ENCODE measurements at places on chromosomes 6 and 20.

DNA sequence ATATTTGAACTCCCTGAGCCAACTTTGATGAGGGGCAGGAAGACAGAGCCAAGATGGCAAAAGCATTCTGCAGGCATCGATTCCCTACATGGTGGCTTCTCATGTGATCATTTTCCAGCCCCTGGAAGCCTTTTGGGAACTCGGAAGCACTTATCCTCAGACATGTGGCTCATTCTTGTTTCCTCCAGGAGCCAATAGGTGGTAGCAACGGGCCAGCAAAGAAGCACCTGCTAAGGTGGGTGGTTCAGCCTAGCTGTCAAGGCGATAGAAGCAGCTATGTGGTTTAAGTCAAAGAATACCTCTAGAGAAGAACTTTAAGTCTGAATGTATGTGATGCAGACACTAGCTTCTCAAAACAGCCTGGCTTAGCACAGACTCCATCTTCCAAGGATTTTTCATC is 64.9 kb upstream of the PAX1 start:
- DNase-seq: peak; percentile 19

GRCh38 chr6:53896196-53896595 is 101.4 kb downstream of the LRRC1 start:
- no peak for DNase-seq

GRCh38 chr6:134123666-134124208 is 71.3 kb upstream of the SLC2A12 start:
- DNase-seq: peak; percentile 63

DNA sequence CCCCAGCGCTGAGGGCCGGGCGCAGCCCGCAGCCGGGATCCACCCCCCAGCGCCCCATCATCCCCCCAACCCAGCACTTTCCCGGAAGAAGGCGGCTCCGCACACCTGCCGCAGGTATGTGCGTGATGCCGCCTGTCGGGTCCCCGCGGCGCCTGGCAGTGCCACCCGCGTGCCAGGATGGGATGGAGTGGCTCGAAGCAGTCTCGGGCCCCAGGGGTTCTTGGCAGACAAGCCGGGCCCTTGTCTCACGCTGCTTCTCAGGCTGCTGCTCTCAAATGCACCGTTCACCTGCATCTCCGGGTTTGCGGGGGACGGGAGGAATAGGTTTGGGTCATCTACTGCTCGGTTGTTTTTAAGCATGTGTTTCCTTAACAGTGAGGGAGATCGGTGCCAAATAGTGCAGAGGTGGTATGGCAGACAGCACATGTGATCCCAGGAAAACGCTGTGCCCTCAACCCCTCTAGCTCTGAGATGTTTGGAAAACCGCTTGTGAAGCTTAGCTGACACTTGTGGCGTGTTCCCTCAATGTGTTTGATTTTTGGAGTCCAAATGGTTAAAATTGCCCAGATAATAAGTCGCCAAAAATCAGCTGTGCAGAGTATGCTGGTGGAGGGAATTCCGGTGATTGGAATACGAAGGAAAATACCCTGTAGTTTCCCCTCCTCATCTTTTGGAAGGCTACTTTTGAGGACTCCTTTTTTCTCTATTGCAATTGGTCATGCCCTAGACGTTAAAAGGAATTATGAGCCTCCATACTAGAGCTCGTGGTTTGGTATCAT is 926 bp downstream of the MYLIP start:
- peak; percentile 65 for DNase-seq

DNA sequence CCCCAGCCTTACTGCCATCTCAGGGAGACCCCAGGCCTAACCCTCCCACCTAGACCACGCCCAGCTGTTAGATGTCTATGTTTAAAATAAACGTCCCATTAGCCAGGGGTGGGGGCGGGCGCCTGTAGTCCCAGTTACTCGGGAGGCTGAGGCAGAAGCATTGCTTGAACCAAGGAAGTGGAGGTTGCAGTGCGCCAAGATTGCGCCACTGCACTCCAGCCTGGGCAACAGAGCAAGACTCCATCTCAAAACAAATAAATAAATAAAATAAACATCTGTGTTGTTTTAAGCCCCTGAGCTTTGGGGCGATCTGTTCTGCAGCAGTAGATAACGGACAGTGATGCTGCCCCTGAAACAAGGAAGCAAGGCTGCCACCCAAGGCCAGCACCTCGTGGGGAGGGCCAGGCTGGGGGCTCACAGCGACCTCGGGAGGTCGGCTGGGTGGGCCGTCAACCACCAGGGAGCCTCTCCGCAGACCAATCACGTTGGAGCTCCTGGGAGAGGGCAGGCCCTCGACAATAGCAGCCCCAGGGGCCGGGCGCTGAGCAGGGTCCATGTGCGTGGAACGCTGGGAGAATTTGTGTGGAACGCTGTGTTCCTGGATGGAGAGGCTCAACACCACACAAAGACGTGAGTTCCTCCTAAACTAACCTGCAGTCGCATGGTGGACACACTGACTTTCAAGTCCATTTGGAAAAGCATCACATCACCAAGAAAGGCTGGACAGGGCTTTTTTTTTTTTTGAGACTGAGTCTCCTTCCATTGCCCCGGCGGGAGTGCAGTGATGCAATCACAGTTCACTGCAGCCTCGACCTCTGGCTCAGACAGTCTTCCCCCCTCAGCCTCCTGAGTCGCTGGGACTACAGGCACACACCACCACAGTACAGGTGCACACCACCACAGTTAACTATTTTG is 1.0 kb upstream of the HELZ2 start:
- no peak for DNase-seq

- no peak for DNase-seq
Measured at GRCh38 chr6:13398069-13398381, 69.7 kb upstream of the TBC1D7 start.

DNA sequence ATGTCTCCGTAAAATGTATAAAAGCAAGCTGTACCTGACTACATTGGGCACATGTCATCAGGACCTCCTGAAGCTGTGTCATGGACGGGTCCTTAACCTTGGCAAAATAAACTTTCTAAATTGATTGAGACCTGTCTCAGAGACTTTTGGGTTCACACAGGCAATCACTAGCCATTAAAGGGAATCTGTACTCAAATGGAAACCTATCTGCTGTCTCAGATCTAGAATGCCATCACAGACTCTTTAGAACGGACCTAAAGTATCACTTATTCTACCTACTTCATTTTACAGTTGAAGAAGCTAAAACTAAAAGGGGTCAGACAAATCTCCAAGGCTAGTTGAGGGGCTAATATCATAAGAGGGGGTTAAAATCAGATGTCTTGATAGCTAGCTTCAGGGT is 11.1 kb downstream of the SAMD3 start:
- no peak for DNase-seq

DNA sequence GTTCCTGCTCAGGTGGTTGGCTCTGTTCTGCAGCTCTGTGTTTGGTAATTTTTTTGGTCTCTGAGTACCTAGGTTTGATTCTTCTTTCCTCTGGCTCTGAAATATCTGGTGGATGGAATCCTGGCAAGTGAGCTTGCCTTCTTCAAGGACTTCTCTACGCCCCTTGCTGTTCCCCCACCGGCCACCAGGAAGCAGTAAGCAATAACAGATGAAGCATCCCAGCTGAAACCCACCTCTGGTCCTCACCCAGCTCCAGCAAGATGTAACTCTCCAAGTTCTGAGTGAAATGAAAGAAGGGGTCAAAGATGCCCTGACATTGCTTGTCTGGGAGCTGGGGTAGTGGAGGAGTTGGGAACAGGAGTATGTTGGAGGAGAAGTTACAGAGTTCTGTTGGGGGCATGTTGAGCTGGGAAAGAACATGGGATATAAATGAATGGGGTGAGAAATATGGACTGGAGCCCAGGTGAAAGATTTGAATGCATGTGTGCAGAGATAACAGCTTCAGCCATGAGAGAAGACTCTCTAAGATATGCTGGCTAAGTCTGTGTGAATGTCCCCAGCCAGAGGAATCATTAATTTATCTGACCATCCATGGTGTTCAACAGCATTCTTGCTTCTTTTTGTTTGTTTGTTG is 51.3 kb upstream of the GLP1R start:
- peak; percentile 67 for DNase-seq

- no peak for DNase-seq
Measured at GRCh38 chr6:131765804-131766135, 42.0 kb upstream of the ENPP1 start.

DNA sequence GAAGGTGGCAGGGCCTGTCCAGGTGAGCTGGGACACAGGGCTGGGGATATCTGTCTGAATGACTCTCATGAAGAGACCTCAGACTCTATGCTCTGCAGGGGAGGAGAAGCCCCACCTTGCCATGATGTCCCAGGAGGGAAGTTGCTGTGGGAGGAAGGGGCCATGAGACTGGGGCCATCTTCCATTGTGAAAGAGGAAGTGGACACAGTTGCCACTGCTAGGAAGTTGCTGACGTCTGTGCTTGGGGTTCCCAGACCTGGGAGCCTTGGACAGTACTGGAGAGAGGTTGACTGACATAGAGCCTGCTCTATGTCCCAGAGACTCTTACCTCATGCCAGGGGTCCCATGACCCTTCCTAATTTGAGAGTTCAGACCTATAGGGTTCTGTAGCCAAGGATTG is 24.5 kb downstream of the SIRPB1 start:
- no peak for DNase-seq

DNA sequence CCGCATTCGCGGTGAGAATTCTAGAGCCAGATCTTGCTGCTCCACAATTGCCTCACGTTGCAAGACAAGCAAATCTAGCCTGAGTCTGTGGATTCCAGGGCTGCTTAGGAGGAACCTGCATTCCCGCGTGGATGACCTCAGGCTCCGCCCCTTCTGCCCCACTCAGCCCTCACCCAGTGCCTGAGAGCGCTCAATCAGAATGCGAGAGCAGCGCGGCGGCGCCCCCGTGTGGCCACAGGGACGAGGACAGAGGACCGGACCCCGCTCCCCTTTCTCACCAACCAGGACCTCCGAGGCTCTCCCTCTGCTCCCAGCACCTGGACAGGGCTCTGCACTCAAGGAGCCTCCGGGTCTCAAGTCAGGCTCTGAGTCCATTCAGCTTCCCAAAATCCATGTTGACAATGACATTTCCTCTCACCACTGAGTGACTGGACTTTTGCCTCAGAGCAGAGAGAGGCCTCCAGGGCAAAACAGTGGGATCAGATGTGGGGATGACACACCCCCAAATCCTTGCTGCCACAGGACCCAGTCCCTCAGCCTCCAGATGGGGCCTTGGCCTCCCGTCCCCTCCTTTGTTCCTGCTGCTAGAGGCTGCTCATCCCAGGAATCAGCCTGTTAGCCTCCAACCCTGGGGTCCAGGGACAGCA is 52.0 kb downstream of the RPP21 start:
- DNase-seq: peak; percentile 71

DNA sequence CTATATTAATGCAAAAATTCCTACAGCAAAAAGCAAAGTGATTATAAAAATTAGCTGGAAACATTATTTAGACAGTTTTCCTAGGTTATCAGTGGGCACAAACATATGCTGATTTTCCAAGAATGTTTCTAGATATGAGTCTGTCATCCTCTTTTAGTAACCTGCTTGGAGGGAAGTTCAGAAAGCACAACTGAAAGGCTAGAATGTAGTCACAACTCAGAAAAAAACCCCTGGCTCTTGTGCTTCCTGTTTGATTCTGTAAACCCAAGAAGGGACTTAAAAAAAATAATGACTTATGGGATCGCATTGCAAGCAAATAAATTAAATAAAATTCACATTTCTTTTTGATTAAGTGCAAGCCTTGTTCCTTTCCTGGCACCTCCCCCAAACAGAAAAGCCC is 708.4 kb upstream of the EPHA7 start:
- no peak for DNase-seq

DNA sequence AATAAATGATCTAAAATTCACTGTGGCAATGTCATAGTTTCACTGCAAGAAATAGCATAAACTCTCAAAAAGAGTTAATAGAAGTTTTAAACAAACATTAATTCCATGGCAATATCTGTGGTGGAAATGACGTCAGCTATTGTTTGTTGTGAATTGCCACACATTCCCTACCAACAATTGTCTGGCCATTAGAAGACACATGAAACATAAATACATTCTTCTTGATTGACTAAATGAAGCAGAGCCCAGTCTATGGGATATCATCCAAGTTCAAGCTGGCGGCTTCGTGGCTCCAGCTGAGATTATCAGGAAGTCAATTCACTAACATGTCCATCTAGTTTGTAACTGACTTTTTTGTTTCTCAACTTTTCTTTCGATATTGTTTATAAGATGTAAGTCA is 369.0 kb downstream of the ARHGAP18 start:
- peak; percentile 31 for DNase-seq

- no peak for DNase-seq
Measured at GRCh38 chr20:52921340-52921739, 50.8 kb upstream of the TSHZ2 start.

GRCh38 chr20:53500651-53501050 is 93.0 kb downstream of the ZNF217 start:
- DNase-seq: no peak

GRCh38 chr6:65671922-65672321 is 35.1 kb downstream of the EYS start:
- no peak for DNase-seq

GRCh38 chr6:45650524-45651135 is 272.9 kb upstream of the SUPT3H start:
- DNase-seq: peak; percentile 53

DNA sequence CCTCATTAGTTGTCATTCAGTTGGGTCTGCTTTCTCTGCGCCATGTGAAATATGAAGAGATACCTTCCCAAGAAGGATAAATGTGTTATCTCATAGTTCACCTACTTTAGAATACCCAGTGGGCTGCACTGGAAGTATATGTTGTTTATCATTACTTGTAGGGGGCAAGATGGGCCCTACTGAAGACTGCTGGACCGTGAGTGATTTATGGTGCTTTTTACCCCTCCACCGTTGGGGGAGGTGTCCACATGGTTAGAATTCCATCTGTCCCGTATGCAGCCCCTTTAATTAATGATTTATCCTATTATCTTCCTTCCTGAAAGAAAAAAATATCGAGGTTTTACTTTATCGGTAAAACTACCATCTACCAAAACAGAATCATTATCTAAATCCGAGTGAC is 97.0 kb downstream of the TSHZ2 start:
- DNase-seq: no peak

- peak; percentile 42 for DNase-seq
Measured at GRCh38 chr6:71289039-71289801, 609 bp downstream of the OGFRL1 start.

GRCh38 chr6:25670208-25670607 is 18.2 kb downstream of the SCGN start:
- no peak for DNase-seq

DNA sequence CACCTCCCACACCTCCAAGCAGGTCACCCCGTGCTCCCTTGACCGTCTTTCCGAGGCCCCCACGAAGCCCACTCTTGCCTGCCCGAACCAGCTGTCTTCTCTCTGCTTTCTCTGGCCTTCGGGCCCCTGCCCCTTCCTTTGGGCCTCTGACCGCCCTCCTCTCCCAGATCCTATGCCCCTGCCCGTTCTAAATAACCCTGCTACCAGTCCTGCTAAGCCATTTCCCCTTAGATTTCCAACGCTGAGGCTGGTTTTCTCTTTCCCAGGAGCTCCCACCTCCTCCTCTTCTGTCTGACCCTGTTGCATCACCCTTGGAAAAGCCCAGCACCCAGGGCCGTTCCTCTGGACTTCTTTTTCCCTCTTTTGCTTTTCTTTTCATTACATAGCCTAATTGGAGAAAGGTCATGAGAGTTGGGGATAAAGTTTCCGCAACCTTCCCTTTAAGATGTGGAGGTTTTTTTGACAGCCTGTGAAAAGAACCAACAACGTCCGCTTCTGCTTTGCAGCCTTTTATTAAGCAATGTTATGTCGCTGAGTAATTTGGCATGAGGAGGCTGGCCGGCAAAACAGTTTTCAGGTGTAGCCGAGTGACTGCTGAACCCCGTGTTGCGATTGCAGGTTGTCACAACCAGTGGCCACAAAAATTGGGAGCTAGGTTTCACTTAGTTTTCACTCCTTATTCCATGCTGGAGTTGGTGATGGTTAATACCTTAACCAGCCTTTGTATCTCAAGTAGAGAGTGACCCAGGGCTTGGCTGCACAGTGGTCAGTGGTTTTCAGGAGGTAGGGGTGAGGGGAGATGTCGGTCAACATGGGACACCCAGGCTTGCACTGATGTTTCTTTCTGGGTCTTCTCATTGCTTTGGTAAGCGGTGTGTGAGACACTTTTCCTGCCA is 970 bp downstream of the BLTP3A start:
- peak; percentile 63 for DNase-seq

Data from lung (tissue), 17 donors.